ENCODE measurements at places on chromosomes 5 and 9.

DNA sequence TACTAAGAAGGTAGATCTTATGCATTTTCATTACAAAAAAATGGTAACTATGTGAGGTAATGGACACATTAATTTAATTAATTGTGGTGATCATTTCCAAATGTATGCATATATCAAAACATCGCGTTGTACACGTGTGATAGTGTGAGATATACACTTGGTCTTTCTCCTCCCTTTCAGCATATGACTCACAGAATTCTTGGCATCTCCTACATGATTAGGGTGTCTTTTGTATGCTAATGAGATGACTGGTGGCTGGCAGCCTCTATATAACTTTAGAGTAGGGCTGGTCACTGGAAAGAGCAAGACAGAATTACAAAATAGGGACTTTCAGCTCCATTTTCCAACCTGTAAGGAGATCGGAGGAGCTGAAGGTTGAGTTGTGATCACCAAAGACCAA lies 1167.6 kb downstream of the CDH12 start:
- DNase-seq: no peak

- no peak for DNase-seq
Observed at GRCh38 chr5:66869347-66869746, 273.2 kb downstream of the MAST4 start.

DNA sequence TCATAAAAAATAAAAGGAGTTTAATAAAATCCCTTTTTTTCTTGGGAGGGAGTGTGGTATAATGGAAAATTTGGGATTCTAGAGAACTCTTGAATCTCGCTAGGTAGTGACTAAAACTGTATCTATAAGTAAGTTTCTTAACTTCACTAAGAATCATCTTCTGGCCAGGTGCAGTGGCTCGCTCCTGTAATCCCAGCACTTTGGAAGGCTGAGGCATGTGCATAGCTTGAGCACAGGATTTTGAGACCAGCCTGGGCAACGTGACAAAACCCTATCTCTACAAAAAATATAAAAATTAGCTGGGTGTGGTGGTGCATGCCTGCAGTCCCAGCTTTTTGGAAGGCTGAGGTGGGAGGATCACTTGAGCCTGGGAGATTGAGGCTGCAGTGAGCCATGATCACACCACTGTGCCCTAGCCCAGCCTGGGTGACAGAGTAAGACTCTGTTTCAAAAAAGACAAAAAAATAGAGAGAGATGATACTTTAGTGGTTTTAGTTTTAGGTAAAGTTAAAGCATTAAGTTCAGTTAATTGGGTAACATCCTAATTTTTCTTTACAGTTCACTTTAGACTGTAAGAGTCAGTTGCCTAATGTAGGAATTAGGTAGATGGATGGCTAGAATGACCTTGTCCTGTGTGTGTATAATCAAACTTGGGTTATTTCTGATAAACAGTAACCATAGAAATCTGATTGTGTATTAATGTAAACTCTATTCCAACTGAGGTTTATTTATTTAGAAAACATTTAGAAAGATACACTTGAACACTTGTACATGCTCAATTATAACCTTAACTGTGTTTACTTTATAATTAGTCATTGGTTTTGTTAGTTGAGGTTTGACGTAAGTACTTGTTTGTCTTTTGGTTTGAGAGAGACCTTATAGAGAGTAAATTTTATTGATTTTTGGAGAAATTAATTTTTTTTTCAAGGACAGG lies 17.8 kb downstream of the UNC13B start:
- DNase-seq: no peak

DNA sequence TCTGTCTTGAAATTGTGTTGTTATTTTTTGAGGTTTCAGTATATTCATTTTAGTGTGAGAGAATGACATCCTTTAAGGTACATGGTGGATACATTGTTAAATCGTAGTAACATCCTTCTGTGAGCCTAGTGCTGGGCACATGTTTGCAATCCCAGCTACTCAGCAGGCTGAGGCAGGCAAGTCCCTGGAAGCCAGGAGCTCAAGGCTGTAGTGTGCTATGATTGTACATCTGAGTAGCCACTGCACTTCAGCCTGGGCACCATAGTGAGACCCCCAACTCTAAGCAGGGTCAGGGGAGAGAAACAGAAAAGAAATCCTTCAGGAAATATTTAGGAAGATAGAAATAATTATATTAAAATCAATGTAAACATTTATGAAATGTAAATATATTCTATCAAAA lies 62.3 kb downstream of the ZCCHC7 start:
- no peak for DNase-seq

DNA sequence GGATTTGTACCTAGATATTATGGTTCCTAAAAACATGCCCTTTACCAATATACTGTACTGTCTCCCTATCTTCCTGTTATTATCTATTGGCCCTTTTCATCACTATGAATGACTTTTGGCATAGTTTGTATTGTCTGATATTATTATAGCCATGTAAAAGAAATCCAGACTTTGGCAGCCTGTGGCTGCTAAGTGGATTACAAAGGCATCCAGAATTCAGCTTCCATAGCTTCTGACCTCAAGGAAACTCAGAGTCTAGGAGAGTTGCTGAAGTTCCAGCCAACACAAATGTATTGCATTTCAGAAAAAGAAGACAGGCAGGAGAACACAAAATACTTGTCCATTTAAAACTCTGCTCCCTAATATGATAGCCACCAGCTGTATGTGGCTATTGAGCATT lies 319.2 kb upstream of the MPDZ start:
- no peak for DNase-seq

- no peak for DNase-seq
Observed at GRCh38 chr9:107875571-107875980, 386.0 kb upstream of the KLF4 start.

- DNase-seq: no peak
Observed at GRCh38 chr9:113501129-113501686, 37.7 kb downstream of the RGS3 start.

DNA sequence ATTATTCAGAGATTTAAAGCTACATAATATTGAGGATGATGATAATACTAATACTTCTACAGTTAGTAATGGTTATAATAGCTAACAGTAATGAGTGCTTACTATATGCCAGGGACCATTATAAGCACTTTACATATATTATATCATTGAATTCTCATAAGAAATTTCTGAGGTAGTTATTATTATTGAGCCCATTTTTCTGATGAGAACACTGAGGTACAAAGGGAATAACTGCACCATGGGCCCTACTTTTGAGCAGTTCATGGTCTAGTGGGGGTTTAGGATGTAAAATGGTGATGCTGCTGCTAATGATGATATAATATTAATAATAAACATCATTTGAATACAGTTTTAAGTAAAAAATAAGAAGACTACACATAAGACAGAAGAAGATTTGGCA lies 64.2 kb upstream of the SPDL1 start:
- no peak for DNase-seq

DNA sequence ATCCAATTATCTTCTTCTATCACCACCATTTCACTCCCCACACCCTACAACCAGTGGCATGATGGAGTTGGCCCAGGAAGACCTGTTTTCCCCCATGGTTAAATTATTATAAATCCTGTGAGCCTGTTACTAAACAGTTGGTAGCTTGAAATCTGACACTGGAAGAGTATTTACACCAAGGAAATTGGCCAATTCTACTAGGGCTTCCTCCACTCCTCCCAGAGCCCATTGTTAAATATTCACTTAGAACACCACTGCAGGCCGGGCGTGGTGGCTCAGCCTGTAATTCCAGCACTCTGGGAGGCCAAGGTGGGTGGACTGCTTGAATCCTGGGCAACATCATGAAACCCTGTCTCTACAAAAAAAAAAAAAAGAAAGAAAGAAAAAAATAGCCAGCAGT lies 32.4 kb upstream of the CKS2 start:
- no peak for DNase-seq

DNA sequence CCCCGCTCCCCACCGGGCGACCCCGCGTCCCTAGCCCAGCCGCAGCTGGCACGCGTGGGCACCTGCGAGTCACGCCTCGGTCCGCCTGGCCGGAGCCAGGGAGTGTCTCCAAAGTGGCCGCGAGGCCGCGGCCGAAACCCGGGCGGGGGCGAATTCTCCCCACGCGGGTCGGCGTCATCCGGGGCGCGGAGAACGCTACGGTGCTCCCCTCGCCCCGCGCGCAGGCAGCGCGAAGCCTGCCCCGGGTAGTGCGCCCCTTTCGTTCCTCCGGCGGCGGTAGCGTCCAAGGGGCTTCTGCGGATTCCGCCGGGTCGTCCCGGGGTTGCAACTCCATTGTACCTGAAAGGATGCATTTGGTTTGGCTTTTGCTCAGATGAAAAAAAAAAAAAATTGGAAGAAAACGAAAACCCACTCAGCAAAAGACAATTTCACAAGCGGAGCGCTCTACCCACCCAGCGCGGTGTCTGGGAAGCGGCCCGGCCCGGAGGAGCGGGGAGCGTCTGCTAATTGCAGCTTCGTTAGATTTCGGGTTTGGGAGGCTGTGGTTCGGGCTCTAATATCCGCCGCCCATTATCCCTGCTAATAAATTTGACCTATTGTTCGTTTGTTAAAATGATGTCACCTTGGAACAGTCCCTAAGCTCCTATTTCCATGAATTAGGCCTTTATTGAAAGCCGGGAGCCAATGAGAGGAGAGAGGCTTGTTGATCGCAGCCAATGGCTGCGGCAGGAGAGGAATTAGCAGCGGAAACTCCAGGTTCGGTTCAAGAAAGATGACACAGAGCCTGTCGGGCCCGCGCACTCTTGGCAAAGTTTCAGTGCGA lies at the start of gene TLX3:
TSS of gene TLX3 (plus strand) at position 796 of the 823 bp plus-strand sequence. CDS start 118 bp downstream, outside the sequence.
- no peak for DNase-seq

GRCh38 chr5:139740138-139740991 lies 55.2 kb upstream of the PSD2 start:
- DNase-seq: no peak

DNA sequence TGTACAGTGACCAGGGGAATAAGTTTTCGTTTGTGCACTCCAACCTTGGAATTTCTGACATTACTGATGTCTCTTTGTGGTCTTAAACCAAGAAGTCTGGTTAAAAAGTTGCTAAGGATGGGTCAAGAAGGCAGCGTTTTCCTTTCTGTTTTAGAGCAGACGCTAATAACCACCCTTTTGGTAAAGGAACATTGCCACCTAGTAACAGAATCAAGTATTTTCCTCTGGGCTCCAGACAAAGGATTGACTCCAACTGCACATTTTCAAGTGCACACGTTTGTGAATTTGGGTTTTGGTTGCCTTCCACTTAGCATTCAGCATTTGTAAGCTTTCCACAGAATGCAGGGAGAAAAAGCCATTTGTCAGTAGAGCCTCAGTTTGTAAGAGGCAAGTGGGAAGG lies 22.2 kb upstream of the CEP78 start:
- no peak for DNase-seq

GRCh38 chr9:92592537-92592936 lies 56.7 kb upstream of the ECM2 start:
- DNase-seq: no peak

DNA sequence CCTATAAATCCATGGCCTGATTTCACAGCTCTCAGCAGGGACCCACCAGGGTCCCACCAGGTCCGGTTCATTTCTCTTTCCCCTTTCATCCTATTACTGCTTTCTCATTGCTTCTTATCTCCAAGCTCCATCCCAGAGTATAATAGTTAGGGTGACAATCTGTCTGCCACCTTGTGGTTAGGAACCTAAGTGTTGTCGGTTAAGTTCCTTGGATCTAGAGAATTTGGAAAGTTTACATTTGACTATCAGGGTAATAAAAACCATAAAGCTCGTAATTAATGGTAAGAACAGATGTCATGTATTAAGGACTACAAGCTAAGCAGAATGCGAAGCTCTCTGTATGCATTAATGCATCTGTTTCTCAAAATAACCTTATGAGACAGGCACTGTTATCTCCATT lies 259.1 kb downstream of the SH3GL2 start:
- DNase-seq: no peak

DNA sequence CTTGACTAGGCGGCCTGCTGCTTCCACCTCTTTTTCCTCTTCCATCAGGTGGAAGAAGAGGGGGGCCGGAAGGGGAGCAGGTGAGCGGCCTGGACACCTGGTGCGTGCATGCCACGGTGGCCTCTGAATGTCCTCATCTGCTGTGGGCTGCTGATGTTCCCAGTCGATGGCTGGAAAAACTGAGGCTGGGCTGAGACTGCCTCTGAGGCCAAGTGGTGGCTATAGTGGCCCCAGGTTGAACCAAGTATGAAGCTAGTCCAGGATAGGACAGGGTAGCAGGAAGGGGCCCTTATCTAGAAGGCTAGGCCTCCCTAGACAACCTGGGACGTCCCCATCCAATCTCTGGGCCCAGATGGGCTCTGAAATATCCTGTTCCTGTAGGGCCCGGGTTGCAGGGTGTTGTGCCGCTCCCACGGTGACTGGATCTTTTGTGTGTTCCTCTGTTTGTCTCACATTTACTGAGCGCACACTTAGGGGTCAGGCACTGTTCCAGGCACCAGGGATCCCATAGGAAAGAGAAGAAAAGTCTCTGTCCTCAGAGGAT lies 753 bp upstream of the NR5A1 start:
- peak; percentile 10 for DNase-seq

- no peak for DNase-seq
Observed at GRCh38 chr5:11519236-11519635, 385.0 kb downstream of the CTNND2 start.

DNA sequence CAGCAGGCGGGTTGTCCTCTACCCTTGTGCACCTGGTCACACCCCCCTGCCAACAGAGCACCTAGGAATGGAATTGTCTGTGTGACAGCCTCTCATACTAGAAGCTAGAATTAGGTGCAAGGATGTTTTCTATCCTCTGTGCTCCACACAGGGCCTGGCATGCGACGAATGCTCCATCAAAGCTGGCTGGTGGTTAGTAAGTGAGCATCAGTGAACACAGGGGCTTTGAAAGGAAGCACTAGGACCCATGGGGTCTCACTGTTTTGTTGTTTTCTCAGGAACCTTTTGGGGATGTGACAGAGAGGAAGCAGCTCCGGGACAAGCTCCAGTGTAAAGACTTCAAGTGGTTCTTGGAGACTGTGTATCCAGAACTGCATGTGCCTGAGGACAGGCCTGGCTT lies 32.3 kb downstream of the GALNT12 start:
- DNase-seq: no peak

DNA sequence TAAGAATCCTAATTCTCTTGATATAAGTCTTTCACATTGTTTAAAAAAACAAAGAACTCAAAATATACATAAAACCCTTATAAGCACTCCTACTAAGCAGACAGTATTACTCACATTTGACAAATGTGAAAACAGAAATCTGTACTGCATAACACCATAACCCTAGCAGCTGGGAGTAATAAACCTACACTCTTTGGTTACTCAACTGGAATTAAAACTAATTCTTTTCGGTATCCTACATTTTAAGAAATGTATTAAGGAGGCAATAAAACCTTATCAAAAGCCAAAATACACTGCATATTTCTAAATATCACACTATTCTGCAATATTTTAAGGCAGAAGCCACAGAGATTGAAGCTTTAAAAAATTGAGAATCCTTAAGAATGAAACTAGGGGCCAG lies 6.8 kb downstream of the AUH start:
- no peak for DNase-seq

DNA sequence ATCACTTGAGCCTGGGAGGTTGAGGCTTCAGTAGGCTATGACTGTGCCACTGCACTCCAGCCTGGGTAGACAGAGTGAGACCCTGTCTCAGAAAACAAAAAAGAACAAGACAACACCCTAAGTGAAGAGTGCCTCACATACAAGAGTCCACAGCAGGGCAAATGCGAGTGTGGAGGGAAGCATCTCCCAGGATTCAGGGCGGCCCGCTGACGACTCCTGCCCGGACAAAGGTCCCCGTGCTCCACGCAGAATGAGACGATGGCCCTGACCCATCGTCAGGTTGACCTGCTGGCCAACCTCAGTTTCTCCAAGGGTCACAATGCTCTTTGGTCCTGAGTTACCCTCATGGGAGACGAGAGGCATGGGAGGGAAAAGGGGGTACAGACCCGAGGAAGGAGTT lies 18.3 kb downstream of the MRNIP start:
- no peak for DNase-seq

- DNase-seq: no peak
Observed at GRCh38 chr5:44245935-44246334, 143.3 kb downstream of the FGF10 start.

- no peak for DNase-seq
Observed at GRCh38 chr5:177194268-177194667, 60.7 kb downstream of the NSD1 start.
